RWPE2 (cell line): ENCODE measurements at places on chromosomes 7 and 10.

- H3K4me3 ChIP-seq = no peak overlapping the region
- no peak overlapping the region for H3K27ac ChIP-seq
- no peaks in the 10 kb centered on the region for H3K27me3 ChIP-seq
- H3K36me3 ChIP-seq = no peaks in the 10 kb centered on the region
- DNase-seq = no peak
- H3K4me1 ChIP-seq = peaks cover 3% of the 10 kb centered on the region
These were observed 3.8 kb downstream of the PRKCQ start for GRCh38 chr10:6576326-6576725.

- DNase-seq = peak; percentile 64
- H3K36me3 ChIP-seq = peaks cover 14% of the 10 kb centered on the region
- H3K27ac ChIP-seq = no peak overlapping the region
- no peak overlapping the region for H3K4me3 ChIP-seq
- H3K4me1 ChIP-seq = no peaks in the 10 kb centered on the region
- H3K27me3 ChIP-seq = no peaks in the 10 kb centered on the region
These were observed 101.6 kb downstream of the CCSER2 start for GRCh38 chr10:84429926-84430520.

DNA sequence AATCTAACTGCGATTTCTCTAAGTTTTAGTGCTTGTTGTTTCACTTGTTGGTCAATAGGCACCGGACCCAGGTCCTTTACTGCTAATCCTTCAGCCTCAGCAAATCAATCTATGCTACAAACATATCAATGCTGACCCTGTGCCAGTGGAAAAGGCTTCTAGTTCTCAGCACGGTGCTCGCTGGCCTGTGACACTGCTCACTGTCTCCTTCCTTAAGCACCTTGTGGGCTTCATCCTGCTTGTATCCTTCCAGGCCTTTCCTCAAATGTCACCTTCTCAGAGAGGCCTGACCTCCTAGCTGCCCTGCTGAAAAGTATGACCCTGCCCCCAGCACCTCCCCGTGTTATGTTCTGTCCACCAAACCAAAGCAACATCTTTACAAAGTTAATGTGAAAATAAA lies 201.2 kb upstream of the FRMD4A start:
- peaks cover 7% of the 10 kb centered on the region; the same call in 1 of the 2 replicates for H3K36me3 ChIP-seq
- no peak for DNase-seq
- H3K27me3 ChIP-seq = no peaks in the 10 kb centered on the region
- no peak overlapping the region for H3K27ac ChIP-seq
- H3K4me3 ChIP-seq = no peak overlapping the region

- no peaks in the 10 kb centered on the region for H3K27me3 ChIP-seq
- no peaks in the 10 kb centered on the region for H3K36me3 ChIP-seq
- DNase-seq = no peak
These were observed 1.6 kb upstream of the PILRA start for GRCh38 chr7:100371561-100372171.

DNA sequence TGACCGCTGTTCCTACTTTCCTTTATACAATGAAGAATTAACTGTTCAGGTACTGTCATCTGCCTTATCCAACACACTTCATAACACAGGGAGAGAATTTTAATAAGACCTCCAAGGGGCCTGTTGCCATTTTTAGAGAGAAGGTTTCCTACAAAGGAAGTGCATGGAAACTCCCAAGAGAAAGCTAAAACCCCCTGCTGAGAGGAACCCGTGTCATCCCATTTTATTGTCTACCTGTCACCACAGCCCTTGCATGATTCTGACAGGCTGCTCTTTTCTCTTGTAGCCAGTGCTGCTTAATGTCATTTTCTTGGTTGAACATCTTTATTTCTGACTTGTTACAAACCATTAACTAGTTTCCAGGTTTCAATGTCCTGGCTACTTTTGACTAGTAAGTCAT lies 98.4 kb downstream of the SNX10 start:
- no peak overlapping the region for H3K27ac ChIP-seq
- peaks cover 61% of the 10 kb centered on the region for H3K27me3 ChIP-seq
- DNase-seq = no peak
- H3K4me3 ChIP-seq = no peak overlapping the region
- H3K36me3 ChIP-seq = no peaks in the 10 kb centered on the region

DNA sequence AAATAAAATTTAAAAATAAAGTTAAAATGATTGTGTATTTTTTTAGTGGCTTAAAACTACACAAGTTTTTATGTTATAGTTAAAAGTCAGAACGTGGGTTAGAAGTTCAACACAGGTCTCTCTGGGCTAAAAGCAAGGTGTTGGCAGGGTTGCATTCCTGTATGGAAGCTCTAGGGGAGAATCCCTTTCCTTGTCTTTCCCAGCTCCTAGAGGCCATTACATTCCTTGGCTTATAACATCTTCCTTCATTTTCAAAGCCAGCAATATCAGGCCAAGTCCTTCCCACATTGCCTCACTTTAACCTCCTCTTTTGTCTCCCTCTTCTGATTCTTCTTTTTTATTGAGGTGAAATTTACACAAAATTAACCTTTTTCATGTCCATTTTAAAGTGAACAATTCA lies 52.4 kb upstream of the EEPD1 start:
- no peaks in the 10 kb centered on the region for H3K27me3 ChIP-seq
- no peaks in the 10 kb centered on the region for H3K4me1 ChIP-seq
- no peak overlapping the region for H3K4me3 ChIP-seq
- DNase-seq = no peak
- H3K36me3 ChIP-seq = no peaks in the 10 kb centered on the region

- no peaks in the 10 kb centered on the region for H3K36me3 ChIP-seq
- no peak overlapping the region for H3K4me3 ChIP-seq
- no peak for DNase-seq
- no peaks in the 10 kb centered on the region for H3K27me3 ChIP-seq
- H3K4me1 ChIP-seq = peaks cover 4% of the 10 kb centered on the region
- H3K27ac ChIP-seq = no peak overlapping the region
These were observed 290.9 kb upstream of the SP8 start for GRCh38 chr7:21077602-21078001.

DNA sequence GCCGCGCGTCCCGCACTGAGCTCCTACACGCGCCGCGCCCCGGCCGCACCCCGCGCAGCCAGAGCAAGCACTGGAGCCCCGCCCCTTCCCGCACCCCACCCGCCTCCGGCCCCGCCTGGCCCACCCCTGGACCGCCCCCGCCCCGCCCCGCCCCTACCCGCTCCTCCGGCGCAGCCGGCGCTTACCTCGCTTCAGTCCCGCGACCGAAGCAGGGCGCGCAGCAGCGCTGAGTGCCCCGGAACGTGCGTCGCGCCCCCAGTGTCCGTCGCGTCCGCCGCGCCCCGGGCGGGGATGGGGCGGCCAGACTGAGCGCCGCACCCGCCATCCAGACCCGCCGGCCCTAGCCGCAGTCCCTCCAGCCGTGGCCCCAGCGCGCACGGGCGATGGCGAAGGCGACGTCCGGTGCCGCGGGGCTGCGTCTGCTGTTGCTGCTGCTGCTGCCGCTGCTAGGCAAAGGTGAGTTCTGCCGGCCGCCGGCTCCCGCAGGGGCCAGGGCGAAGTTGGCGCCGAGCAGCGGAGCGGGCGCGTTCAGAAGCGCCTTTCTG lies at the start of gene RET:
TSS of gene RET (plus strand) at position 194 of the 545 bp plus-strand sequence. CDS start at position 384, 190 bp downstream.
- H3K36me3 ChIP-seq = no peaks in the 10 kb centered on the region
- H3K27ac ChIP-seq = no peak within 1 kb of the TSS
- peaks cover 30% of the 10 kb centered on the region for H3K27me3 ChIP-seq
- H3K4me1 ChIP-seq = no peaks in the 10 kb centered on the region

- DNase-seq = no peak
These were observed 41.5 kb downstream of the MINPP1 start for GRCh38 chr10:87546210-87546609.

- H3K4me3 ChIP-seq = no peak overlapping the region
- no peaks in the 10 kb centered on the region for H3K27me3 ChIP-seq
- no peaks in the 10 kb centered on the region for H3K4me1 ChIP-seq
- H3K36me3 ChIP-seq = no peaks in the 10 kb centered on the region
- no peak for DNase-seq
These were observed 95.3 kb upstream of the RET start for GRCh38 chr10:42981358-42982236.

- no peak overlapping the region for H3K27ac ChIP-seq
- no peaks in the 10 kb centered on the region for H3K36me3 ChIP-seq
- H3K27me3 ChIP-seq = no peaks in the 10 kb centered on the region
These were observed 209.1 kb downstream of the PRPF18 start for GRCh38 chr10:13795653-13796555.

DNA sequence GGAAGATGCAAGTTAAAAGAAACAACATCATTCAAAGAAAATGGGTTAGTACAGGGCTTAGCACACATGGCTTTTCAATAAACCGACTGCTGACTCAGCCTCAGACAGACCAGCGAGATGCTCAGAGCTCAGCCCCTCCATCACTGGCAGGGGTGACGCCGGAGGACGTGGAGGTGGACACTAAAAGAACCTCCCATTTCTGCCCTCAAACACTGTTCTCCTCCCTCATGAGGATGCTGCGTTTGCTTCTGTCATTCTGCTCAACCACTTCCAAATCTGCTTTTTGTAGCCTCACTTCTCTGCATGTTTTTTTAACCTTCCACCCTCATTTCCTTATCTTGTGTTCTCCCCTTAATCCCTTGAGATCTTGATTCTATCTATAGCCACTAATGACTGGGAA lies 15.3 kb downstream of the DENND11 start:
- H3K4me1 ChIP-seq = no peaks in the 10 kb centered on the region
- H3K36me3 ChIP-seq = peaks cover 14% of the 10 kb centered on the region
- no peak overlapping the region for H3K27ac ChIP-seq
- no peak overlapping the region for H3K4me3 ChIP-seq
- H3K27me3 ChIP-seq = no peaks in the 10 kb centered on the region

DNA sequence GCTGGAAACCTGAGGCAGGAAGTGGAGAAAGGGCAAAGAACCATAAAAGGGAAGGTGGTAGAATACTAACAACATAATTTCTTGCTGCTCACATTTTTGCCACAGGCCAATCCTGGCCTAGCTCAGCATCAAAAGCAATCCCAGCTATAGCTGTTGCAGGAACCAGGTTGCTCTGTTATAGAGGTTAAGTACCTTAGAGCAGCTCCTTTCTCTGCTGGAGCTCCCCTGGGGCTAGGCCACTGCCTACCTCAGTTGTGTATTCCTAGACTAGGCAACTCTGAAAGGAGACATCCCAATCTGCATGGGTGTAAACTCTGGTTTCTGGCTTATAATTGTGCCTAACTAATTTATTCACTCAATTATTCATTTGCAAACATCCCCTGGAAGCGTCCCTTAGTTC lies 108.4 kb downstream of the ZNF365 start:
- no peak for DNase-seq
- H3K4me1 ChIP-seq = no peaks in the 10 kb centered on the region
- H3K36me3 ChIP-seq = no peaks in the 10 kb centered on the region

DNA sequence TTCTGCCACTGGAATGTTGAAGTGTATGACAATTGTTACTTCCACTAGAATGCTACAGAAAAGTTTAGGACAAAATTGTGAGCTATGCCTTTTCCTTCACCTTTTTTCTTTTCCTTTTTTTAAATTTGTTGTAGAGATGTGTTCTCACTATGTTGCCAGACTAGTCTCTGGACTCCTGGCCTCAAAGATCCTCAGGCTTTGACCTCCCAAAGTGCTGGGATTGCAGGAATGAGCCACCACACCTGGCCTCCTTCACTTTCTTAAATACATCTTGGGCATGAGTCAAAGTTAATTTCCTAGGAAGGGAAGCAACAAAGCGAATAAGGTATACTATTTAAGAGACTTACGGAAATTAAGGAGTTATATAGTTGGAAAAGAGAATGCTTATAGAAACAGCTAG lies 2.7 kb upstream of the SNX13 start:
- no peaks in the 10 kb centered on the region for H3K36me3 ChIP-seq
- H3K4me1 ChIP-seq = peaks cover 11% of the 10 kb centered on the region
- no peak overlapping the region for H3K4me3 ChIP-seq
- H3K27ac ChIP-seq = no peak overlapping the region
- no peak for DNase-seq

DNA sequence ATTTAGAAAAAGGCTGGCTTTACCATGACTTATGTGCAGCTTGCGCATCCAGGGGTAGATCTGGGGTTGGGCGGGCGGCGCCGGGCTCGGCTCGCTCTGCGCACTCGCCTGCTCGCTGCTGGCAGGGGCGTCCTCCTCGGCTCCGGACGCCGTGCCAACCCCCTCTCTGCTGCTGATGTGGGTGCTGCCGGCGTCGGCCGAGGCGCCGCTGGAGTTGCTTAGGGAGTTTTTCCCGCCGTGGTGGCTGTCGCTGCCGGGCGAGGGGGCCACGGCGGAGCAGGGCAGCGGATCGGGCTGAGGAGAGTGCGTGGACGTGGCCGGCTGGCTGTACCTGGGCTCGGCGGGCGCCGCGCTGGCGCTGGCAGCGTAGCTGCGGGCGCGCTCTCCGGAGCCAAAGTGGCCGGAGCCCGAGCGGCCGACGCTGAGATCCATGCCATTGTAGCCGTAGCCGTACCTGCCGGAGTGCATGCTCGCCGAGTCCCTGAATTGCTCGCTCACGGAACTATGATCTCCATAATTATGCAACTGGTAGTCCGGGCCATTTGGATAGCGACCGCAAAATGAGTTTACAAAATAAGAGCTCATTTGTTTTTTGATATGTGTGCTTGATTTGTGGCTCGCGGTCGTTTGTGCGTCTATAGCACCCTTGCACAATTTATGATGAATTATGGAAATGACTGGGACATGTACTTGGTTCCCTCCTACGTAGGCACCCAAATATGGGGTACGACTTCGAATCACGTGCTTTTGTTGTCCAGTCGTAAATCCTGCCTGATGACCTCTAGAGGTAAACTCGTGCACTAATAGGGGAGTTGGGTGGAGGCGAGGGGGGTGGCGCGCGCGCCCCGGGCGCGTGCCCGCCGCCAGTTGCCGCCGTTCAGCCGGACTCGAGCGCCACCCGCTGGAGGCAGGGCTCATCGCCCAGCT lies at the start of gene HOXA5:
TSS of gene HOXA5 (minus strand) at position 659 of the 927 bp plus-strand sequence. CDS start at position 585, 74 bp downstream.
- H3K36me3 ChIP-seq = peaks cover 3% of the 10 kb centered on the region; the same call in 1 of the 2 replicates
- H3K4me3 ChIP-seq = peak within 1 kb of the TSS; percentile 64
- H3K27ac ChIP-seq = peak within 1 kb of the TSS; percentile 85
- DNase-seq = no peak

GRCh38 chr7:77771901-77772300 lies 26.3 kb downstream of the TMEM60 start:
- DNase-seq = no peak
- H3K4me1 ChIP-seq = no peaks in the 10 kb centered on the region
- H3K36me3 ChIP-seq = peaks cover 58% of the 10 kb centered on the region
- no peak overlapping the region for H3K27ac ChIP-seq

GRCh38 chr10:6586501-6586900 lies 6.4 kb upstream of the PRKCQ start:
- no peak for DNase-seq
- H3K36me3 ChIP-seq = peaks cover 12% of the 10 kb centered on the region

- no peak overlapping the region for H3K4me3 ChIP-seq
- DNase-seq = no peak
- H3K4me1 ChIP-seq = no peaks in the 10 kb centered on the region
- peaks cover 2% of the 10 kb centered on the region for H3K27me3 ChIP-seq
- H3K36me3 ChIP-seq = no peaks in the 10 kb centered on the region
- H3K27ac ChIP-seq = no peak overlapping the region
These were observed 112.6 kb downstream of the AUTS2 start for GRCh38 chr7:69710768-69711438.

GRCh38 chr7:34991938-34992840 lies 45.1 kb downstream of the DPY19L1 start:
- no peak overlapping the region for H3K4me3 ChIP-seq
- peak overlapping the region; percentile 61 for H3K27ac ChIP-seq
- DNase-seq = no peak
- H3K27me3 ChIP-seq = no peaks in the 10 kb centered on the region
- peaks cover 7% of the 10 kb centered on the region for H3K4me1 ChIP-seq

- H3K4me3 ChIP-seq = no peak overlapping the region
- H3K27me3 ChIP-seq = no peaks in the 10 kb centered on the region
- no peaks in the 10 kb centered on the region for H3K4me1 ChIP-seq
- H3K36me3 ChIP-seq = no peaks in the 10 kb centered on the region
- DNase-seq = no peak
These were observed 14.8 kb downstream of the CYP3A7 start for GRCh38 chr7:99719996-99720769.
